ENCODE measurements at places on chromosomes 3 and 15.

DNA sequence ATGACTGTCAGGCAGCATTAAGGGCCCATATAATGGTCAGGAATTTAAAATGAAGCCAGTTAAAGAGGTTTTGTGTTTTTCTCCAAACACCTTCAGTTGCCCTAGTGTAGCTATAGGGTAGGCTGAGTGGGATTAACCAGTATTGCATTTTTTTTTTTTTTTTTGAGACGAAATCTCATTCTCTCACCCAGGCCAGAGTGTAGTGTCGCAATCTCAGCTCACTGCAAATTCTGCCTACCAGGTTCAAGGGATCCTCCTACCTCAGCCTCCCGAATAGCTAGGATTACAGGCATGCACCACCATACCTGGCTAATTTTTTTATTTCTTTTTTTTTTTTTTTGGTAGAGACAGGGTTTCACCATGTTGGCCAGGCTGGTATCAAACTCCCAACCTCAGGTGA lies 7.0 kb downstream of the CLASP2 start:
- no peak for DNase-seq
- H3K27me3 ChIP-seq, result no peaks in the 10 kb centered on the region
- H3K4me3 ChIP-seq, result no peak overlapping the region
- no peak overlapping the region for H3K27ac ChIP-seq
- no peaks in the 10 kb centered on the region for H3K4me1 ChIP-seq

GRCh38 chr3:188082450-188082849 lies 71.5 kb upstream of the LPP start:
- H3K4me1 ChIP-seq, result peaks cover 18% of the 10 kb centered on the region
- H3K27me3 ChIP-seq, result no peaks in the 10 kb centered on the region
- no peak for DNase-seq

GRCh38 chr3:141275973-141276372 lies 44.3 kb downstream of the PXYLP1 start:
- no peak for DNase-seq
- H3K4me1 ChIP-seq, result peaks cover 8% of the 10 kb centered on the region
- H3K27ac ChIP-seq, result no peak overlapping the region
- peaks cover 3% of the 10 kb centered on the region for H3K36me3 ChIP-seq

- H3K4me1 ChIP-seq, result no peaks in the 10 kb centered on the region
- no peak for DNase-seq
- H3K27me3 ChIP-seq, result peaks cover 27% of the 10 kb centered on the region
These were observed 10.0 kb upstream of the PLXNA1 start for GRCh38 chr3:126972866-126973265.

- peaks cover 9% of the 10 kb centered on the region for H3K4me1 ChIP-seq
- H3K36me3 ChIP-seq, result no peaks in the 10 kb centered on the region
- H3K27ac ChIP-seq, result peak overlapping the region; percentile 75
- H3K4me3 ChIP-seq, result peak overlapping the region; percentile 76
- H3K27me3 ChIP-seq, result no peaks in the 10 kb centered on the region
- DNase-seq, result no peak
These were observed 976 bp upstream of the ABTB1 start for GRCh38 chr3:127671523-127672428.

GRCh38 chr15:48898446-48898845 lies 20.5 kb downstream of the EID1 start:
- no peak for DNase-seq
- H3K4me1 ChIP-seq, result peaks cover 22% of the 10 kb centered on the region
- no peak overlapping the region for H3K27ac ChIP-seq
- H3K36me3 ChIP-seq, result no peaks in the 10 kb centered on the region

GRCh38 chr15:74866090-74866489 lies 7.1 kb downstream of the SCAMP2 start:
- H3K27me3 ChIP-seq, result no peaks in the 10 kb centered on the region
- H3K36me3 ChIP-seq, result peaks cover 23% of the 10 kb centered on the region
- no peak overlapping the region for H3K27ac ChIP-seq
- H3K4me3 ChIP-seq, result no peak overlapping the region
- peaks cover 29% of the 10 kb centered on the region for H3K4me1 ChIP-seq

All from mesothelial cell of epicardium (in vitro differentiated cells).